ENCODE measurements at places on chromosomes 1 and 21.

DNA sequence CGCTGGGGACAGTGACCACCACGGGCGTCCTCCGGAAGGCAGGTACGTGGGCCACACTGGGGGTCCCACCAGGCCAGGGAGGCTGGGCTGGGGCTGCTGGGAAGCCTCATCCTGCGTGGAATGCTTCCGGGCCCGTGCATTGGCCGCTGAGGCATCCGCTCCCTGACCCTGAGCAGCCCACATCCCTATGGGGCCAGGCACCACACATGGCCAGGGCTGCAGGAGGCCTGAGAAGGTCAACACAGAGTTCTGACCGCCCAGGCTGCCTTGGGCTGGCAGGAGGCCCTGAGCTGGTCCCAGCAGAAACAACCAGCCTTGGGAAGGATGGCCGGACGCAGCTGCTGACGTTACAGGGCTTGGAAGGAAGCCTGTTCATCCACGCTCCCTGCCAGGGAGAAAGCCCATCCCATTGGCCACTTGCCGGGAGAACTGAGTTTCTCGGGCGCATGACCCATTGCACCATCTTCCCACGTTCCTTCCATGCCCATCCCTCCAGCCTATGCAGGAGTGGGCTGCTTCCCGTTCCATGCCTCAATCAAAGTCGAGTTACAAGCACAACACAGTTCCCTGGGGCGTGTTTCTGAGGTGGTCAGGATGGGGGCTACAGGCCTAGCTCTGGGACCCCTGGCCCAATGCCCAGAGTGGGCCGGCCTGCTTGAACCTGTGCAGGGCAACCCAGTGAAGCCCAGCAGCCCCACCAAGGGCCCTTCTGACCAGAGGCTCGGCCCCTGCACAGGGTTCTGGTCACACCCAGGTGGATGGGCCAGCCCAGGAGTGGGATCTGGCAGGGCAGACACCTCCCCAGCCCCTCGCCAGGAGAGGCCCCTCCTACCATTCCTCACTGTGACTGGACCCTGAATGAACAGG lies 31.7 kb downstream of the TRIM11 start:
- no peak for DNase-seq

GRCh38 chr1:41361495-41362356 lies 492 bp downstream of the FOXO6 start:
- no peak for DNase-seq

DNA sequence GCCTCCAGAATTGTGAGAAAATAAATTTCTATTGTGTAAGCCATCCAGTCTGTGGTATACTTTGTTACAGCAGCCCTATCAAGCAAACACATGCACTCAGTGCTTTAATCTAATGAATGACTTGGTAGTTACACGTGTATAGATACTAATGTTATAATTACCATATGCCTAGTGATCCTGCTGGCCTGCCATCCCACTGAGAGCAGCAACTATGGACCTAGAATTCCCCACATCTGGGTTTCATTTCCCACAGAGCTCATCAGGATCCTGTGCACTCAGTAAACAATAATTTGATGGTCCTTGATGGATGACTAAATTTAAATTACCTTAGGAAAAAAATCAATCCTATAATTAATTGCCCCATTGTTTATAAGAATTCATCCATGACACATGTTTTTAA lies 86.5 kb upstream of the RGS1 start:
- DNase-seq: no peak

DNA sequence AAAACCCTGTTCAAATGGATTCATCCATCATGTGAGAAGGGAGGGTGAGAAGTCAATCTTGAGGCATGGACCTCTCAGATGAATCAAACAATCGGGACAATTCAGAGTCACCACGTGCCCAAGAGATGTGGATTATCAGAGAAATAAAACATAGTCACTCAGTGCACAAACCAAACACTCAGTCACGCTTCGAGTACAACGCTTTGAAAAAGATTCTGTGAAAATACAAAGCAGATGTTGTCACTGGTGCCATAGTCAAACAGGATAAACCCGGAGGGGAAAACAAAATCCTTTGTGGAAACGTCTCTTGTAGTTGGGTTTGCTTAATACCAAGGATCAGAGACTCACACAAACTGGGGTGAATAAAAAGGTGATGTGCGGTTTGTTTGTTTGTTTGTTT lies 188.4 kb downstream of the RRAGC start:
- DNase-seq: no peak

- DNase-seq: no peak
These were observed 69.0 kb downstream of the PGBD5 start for GRCh38 chr1:230356869-230357794.

GRCh38 chr1:114549137-114549536 lies 32.3 kb downstream of the BCAS2 start:
- DNase-seq: no peak

DNA sequence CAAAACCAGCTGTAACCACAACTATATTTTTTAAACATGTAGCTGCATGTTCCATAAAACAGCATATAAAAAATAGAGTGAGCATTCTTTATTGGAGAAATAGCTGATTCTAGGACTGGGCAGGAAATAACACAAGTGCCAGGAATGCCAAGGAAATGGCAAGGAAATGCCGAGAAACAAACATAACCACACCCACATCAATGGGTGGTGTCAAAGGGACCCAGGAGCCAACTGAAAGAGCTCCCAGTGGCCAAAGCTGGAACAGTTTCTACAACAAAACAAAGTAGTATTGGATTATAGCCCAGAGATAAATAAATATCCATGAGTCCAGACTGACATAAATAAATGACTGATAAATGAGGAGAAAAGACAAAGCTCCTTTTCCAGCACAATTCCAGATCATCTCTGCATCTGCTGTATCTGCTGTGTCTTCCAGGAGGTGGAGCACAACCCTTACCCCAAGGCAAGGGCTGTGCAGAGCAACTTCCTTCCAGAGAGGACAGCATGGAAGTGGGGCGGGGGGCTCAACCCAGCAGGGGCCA lies 28.1 kb downstream of the ADARB1 start:
- DNase-seq: no peak

DNA sequence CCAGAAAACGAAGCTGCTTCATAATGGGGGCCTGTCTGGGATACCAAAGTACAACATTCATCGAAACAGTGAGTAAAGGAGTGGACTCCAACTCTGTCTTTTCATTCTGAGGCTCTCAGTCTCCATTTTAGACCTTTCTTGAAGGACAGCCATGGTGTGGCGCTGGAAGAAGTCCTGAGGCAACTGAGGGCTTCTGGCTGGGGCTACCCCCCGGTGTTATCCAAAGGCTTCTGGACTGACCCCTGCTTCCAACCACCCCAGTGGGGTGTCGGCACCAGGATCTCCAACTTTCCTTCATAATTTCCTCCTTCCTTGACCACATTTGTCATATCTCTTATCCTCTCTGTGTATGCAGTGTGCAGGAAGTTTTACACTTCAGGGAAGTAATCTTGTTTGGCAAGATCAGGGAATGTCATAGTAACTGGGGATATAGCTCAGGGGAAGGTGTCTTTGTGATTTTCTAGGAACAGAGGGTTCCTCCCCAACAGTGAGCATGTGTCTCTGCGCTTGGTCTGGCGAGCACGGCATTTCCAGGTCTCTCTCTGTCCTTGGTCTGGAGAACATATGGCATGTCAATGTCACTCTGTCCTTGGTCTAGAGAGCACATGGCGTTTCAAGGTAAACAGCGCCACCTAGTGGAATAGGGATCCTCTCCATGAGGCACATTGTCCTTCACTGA lies 19.4 kb upstream of the BSDC1 start:
- no peak for DNase-seq

GRCh38 chr1:91764471-91765115 lies 121.4 kb downstream of the TGFBR3 start:
- no peak for DNase-seq

GRCh38 chr1:46910790-46911189 lies 30.5 kb downstream of the CYP4A11 start:
- DNase-seq: no peak

- no peak for DNase-seq
These were observed 137.4 kb upstream of the USP25 start for GRCh38 chr21:15592271-15592860.

DNA sequence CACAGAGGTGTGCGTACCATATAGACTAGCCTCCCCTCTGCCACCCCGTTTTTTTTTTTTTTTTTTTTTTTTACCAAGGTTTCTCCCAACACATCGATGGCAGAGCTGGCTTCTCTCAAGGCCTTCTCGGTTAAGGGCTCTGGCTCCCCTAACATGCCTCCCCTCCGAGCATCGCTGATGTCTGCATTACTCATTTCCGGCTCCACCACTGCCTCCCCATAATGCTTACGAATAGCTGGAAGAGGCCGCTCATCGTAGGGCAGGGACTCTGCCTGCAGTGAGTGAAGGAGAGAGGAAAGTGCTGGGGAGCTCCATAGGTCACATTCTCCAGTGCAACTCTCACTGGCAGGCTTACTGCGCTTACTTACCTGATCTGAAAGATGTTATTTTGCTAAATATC lies 20.6 kb downstream of the CEP104 start:
- no peak for DNase-seq

GRCh38 chr1:196271212-196271947 lies 336.9 kb downstream of the KCNT2 start:
- no peak for DNase-seq

DNA sequence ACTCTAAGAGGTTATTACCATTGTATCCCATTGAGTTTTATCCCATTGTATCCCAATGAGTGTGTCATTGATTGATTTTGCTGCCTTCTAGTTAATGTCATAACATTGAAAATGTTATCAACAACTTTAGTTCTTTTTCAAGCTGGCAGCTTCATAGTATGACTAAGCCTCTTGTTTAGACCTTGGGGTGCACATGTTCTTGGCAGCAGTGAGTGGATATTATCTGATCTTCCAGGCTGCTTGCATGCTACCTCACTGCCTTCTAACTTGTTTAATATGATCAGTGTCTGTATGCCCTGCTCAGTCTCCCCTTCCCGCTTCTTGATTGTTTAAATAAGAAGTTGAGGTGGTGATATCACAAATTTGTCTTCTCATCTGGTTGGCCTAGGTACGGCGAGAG lies 24.6 kb downstream of the NTPCR start:
- DNase-seq: no peak

All from breast epithelium (tissue), 4 donors.